ENCODE measurements at places on chromosomes 13 and 19.

DNA sequence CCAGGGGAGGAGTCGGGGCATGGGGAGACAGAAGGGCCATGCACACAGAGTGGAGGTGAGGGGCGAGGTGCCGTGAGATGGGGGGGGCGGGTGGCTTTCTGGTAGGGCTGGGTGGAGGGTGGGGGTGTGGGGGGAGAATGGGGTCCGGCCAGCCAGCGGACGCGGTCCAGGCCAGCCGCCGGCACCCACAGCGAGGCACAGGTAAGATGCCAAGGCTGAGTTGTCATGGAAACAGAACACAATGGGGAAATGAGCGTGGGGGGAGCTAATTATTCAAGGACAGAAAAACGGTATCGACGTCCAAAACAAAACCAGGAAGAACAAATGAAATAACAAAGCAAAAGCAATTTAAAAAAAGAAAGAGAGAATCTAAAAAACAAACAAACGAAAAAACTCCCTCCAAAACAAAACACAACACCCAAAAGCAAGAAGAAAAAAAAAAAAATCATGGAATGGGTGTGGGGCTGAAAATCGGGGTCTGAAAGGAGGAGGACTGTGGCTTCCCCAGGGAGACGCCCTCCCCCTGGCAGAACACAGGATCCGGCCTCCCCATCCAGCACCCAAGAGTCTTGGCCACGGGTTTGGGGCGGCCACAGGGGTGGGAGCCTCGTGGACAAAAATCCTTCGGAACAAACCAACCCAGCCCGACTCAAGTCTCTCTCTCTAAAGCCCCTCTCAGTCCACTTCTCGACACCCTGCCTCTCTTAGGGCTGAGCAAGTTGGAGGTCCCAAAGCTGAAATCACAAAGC is 92.5 kb downstream of the PTPRS start:
- H3K36me3 ChIP-seq, result no peaks in the 10 kb centered on the region
- H3K4me3 ChIP-seq, result no peak overlapping the region
- no peaks in the 10 kb centered on the region for H3K27me3 ChIP-seq
- DNase-seq, result no peak

DNA sequence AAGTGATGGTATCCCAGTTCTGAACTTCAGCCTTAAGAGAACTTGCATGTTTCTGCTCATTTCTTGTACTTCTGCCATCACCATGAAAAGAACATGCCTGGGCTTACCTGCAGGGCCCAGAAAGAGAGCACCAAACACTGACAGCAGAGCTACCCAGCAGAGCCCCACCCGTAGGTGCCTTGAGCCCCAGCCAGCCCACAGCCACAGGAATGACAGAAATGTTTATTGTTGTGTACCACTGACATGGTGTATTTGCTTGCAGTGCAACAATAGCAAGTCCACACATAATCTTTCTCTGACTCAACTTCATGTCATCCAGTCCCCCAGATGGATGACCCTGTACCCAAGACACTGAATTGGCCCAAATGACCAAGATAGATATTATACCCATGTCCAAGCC is 195.2 kb downstream of the TSHZ3 start:
- no peaks in the 10 kb centered on the region for H3K36me3 ChIP-seq
- no peak for DNase-seq
- H3K4me3 ChIP-seq, result no peak overlapping the region
- no peaks in the 10 kb centered on the region for H3K27me3 ChIP-seq
- H3K4me1 ChIP-seq, result no peaks in the 10 kb centered on the region

DNA sequence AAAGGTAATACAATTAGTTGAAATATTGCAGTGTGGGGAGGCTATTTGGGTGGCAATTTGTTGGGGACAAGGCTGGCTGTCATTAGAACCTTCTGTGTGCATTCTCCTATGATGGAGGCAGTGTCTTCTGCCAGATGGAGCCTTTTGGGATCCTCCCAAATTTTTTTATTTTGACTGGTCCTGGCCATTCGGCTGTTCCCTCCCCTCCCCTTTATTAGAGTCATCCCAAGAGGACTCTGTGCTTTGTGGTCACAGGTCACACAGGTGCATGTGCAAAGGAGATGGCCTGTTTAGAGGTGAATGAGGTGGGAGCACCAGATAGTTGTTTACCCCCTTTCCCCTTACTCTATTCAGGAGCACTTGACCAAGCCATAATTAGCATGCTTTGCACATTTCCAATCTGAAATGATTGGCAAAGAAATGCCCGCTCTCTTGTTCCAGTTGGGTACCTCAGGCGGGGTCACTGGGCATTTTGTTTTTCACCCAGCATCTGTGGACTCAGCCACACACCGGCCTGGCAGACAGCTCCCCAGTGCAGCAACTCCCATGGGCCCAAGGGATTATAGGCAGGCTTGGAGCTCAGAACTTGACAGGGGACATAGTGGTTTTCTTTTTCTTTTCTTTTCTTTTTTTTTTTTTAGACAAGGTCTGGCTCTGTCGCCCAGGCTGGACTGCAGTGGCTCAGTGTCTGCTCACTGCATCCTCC is 19.8 kb downstream of the GATAD2A start:
- H3K27me3 ChIP-seq, result no peaks in the 10 kb centered on the region
- DNase-seq, result no peak
- no peak overlapping the region for H3K27ac ChIP-seq
- H3K4me1 ChIP-seq, result no peaks in the 10 kb centered on the region
- no peak overlapping the region for H3K4me3 ChIP-seq

GRCh38 chr19:15905026-15905425 is 7.2 kb upstream of the CYP4F2 start:
- H3K36me3 ChIP-seq, result no peaks in the 10 kb centered on the region
- no peak overlapping the region for H3K4me3 ChIP-seq
- H3K27ac ChIP-seq, result no peak overlapping the region
- H3K4me1 ChIP-seq, result no peaks in the 10 kb centered on the region
- DNase-seq, result no peak

DNA sequence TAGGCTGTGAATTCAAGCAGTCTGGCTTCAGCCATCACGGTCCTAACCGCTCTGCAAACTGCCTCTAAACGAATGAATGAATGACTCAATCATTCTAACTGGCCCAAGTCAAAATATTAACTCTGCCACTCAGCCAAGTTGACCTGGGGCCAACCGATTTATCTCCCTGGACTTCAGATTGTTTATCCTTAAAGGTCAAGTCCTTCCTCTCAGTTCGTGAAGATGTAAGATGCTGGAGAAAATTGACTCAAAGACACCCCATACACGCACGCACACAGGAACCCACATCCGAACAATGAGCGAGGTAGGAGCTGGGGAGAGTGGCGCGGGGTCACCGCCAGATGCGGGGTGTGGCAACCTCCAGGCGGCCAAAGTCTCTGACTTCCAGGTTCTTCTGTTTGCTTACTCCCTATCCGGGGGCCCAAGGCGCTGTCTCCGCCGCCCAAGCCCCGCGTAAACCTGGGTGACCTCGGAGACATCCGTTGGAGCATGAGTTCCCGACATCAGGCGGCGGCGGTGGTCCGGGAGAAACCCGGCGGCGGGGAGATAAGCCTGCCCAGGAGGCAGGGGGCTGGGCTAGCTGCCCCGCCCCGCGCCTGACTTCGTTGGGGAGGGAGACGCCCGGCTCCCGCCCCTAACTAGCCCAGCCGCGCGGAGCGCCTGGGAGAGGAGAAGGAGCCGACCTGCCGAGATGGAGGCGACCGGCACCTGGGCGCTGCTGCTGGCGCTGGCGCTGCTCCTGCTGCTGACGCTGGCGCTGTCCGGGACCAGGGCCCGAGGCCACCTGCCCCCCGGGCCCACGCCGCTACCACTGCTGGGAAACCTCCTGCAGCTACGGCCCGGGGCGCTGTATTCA is at the start of gene CYP2S1:
CYP2S1 (plus strand) TSS at position 646 of the 856 bp plus-strand sequence; CDS start at position 692, 46 bp downstream.
- peaks cover 20% of the 10 kb centered on the region for H3K4me1 ChIP-seq
- no peak within 1 kb of the TSS for H3K27ac ChIP-seq
- H3K36me3 ChIP-seq, result no peaks in the 10 kb centered on the region
- H3K4me3 ChIP-seq, result peak within 1 kb of the TSS; percentile 10

DNA sequence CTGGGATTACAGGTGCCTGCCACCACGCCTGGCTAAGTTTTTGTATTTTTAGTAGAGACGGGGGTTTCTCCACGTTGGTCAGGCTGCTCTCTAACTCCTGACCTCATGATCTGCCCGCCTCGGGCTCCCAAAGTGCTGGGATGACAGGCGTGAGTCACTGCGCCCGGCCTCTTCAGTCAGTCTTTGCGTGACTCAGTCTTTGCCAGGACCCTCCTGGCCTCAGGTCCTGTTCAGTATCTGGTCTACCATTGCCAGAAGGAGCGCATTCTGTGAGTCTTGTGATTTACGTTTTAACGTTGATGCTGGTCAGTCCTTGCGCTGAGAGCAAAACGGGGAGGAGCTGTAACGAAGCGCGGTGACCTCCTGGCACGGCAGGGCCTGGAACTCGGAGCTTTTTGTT is 7.6 kb upstream of the HMG20B start:
- H3K4me1 ChIP-seq, result no peaks in the 10 kb centered on the region
- H3K27me3 ChIP-seq, result no peaks in the 10 kb centered on the region
- no peaks in the 10 kb centered on the region for H3K36me3 ChIP-seq
- no peak overlapping the region for H3K27ac ChIP-seq

- no peak overlapping the region for H3K27ac ChIP-seq
- DNase-seq, result no peak
- H3K4me3 ChIP-seq, result no peak overlapping the region
- H3K4me1 ChIP-seq, result no peaks in the 10 kb centered on the region
Measured at GRCh38 chr13:101875717-101876393, 423.4 kb downstream of the ITGBL1 start.

DNA sequence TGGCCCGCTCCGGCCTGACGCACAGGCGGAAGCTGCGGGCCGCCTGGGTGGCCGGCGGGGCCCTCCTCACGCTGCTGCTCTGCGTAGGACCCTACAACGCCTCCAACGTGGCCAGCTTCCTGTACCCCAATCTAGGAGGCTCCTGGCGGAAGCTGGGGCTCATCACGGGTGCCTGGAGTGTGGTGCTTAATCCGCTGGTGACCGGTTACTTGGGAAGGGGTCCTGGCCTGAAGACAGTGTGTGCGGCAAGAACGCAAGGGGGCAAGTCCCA is 4.4 kb downstream of the FFAR1 start:
- H3K27ac ChIP-seq, result no peak overlapping the region
- no peaks in the 10 kb centered on the region for H3K27me3 ChIP-seq
- no peak for DNase-seq
- no peak overlapping the region for H3K4me3 ChIP-seq
- no peaks in the 10 kb centered on the region for H3K4me1 ChIP-seq

- no peaks in the 10 kb centered on the region for H3K4me1 ChIP-seq
- no peak for DNase-seq
- H3K27me3 ChIP-seq, result no peaks in the 10 kb centered on the region
- no peak overlapping the region for H3K27ac ChIP-seq
- H3K36me3 ChIP-seq, result no peaks in the 10 kb centered on the region
Measured at GRCh38 chr19:32550666-32551065, 30.3 kb upstream of the PDCD5 start.

- peaks cover 5% of the 10 kb centered on the region for H3K4me1 ChIP-seq
- H3K27me3 ChIP-seq, result no peaks in the 10 kb centered on the region
- H3K4me3 ChIP-seq, result no peak overlapping the region
- H3K36me3 ChIP-seq, result no peaks in the 10 kb centered on the region
- no peak overlapping the region for H3K27ac ChIP-seq
Measured at GRCh38 chr19:9073806-9074205, 13.1 kb upstream of the OR1M1 start.

DNA sequence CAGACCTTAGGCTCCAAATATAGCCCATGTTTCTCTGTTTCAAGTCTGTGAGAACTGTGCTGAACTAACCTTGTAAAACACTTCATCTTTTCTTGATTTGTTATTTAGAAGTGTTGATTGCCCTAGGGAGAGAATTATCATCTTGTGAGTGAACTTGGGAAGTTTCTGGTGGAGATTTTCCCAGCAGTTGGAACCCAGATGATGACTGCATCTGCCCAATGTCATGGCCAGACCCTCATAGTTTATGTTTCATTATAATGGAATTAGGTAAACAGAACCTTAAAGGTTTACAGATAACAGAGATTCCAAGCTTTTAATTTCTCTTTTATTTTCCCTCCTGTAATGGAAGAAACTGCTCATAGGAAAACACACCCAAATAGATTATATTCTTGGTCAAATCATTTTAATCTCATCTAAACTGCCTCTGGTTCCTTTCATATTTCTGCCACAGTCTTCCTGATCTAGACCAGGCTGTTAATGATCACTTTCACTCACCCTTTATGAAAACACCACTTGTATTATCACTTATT is 569.1 kb downstream of the KCTD12 start:
- H3K36me3 ChIP-seq, result no peaks in the 10 kb centered on the region
- no peaks in the 10 kb centered on the region for H3K27me3 ChIP-seq
- no peak overlapping the region for H3K4me3 ChIP-seq
- H3K4me1 ChIP-seq, result no peaks in the 10 kb centered on the region
- DNase-seq, result no peak
- no peak overlapping the region for H3K27ac ChIP-seq

- H3K36me3 ChIP-seq, result no peaks in the 10 kb centered on the region
- DNase-seq, result peak; percentile 48
- H3K4me1 ChIP-seq, result no peaks in the 10 kb centered on the region
Measured at GRCh38 chr19:48819366-48819816, 8.6 kb upstream of the BCAT2 start.

- DNase-seq, result peak; percentile 58
- H3K27me3 ChIP-seq, result peaks cover 16% of the 10 kb centered on the region
- no peaks in the 10 kb centered on the region for H3K4me1 ChIP-seq
- no peak overlapping the region for H3K27ac ChIP-seq
Measured at GRCh38 chr13:72643311-72643989, 84.0 kb downstream of the MZT1 start.

DNA sequence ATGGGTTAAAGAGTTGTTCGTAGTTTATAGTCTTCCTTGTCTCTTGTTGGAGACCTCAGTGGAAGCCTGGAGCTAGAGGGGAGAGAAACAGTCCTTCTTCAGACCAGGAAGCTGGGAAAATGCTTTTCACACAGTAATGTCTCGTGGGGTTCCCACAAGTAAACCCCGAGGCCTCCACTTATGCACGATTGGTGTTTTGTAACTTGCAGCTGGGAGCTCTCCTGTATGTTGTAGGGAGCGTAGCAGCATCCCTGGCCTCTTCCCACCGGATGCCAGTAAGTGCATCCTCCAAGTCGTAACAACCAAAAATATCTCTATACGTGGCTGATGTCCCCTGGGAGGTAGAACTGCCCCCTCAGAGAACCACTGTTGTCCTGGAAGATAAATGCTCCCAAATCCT is 3.5 kb downstream of the CHAF1A start:
- no peak for DNase-seq
- no peaks in the 10 kb centered on the region for H3K27me3 ChIP-seq
- H3K4me1 ChIP-seq, result peaks cover 14% of the 10 kb centered on the region
- H3K4me3 ChIP-seq, result no peak overlapping the region
- no peaks in the 10 kb centered on the region for H3K36me3 ChIP-seq
- H3K27ac ChIP-seq, result no peak overlapping the region

GRCh38 chr19:56566904-56567273 is 379 bp upstream of the ZNF470 start:
- no peaks in the 10 kb centered on the region for H3K36me3 ChIP-seq
- H3K27me3 ChIP-seq, result no peaks in the 10 kb centered on the region
- no peak for DNase-seq

DNA sequence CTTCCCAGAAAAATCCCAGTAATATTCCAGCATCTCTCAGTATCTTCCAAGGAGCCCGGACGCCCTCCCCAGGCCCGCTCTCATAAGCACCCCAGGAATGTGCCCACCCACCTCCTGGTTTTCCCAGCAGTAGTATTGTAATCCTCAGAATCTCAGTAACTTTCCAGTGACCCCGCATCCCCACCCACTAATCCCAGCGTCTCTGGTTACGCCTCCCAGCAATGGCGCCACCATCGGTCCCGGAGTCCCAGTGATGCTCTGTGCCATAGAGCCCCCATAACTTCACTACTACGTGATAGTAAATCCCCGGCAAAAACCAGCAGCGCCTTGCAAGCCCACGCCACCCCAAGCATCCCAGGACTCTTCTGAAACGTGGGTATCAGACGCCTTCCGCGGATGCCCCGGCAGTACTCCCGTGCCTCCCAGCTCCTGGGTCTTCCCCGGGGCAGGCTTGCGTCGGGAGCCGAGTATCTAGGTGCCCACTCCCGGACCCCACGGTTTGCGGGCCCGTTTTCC is 928 bp upstream of the PNPLA6 start:
- peak; percentile 90 for DNase-seq
- peak overlapping the region; percentile 82 for H3K4me3 ChIP-seq
- peaks cover 3% of the 10 kb centered on the region for H3K36me3 ChIP-seq
- H3K27me3 ChIP-seq, result no peaks in the 10 kb centered on the region
- H3K4me1 ChIP-seq, result peaks cover 8% of the 10 kb centered on the region
- H3K27ac ChIP-seq, result peak overlapping the region; percentile 50

Data from endothelial cell of umbilical vein (primary cell).